ENCODE measurements at places on chromosomes 2 and 18. TPM values are rescaled to one million over a fixed set of nuclear protein-coding genes. Genes with fewer than 3 reads are reported as not detected.

PARD6G gene
- total RNA-seq: 2.7 TPM

NEU2 gene
- not detected for total RNA-seq

NOL4 gene
- total RNA-seq: not detected

CENPO gene
- 46.7 TPM for total RNA-seq

GNLY gene
- 0.08 TPM for total RNA-seq
